Placental pericyte (primary cell): ENCODE measurements at places on chromosomes 6 and 20. TPM values are rescaled to one million over a fixed set of nuclear protein-coding genes. Genes with fewer than 3 reads are reported as not detected.

The GFRA4 gene
- not detected in 2 replicates for total RNA-seq

The ZNF831 gene
- not detected in 2 replicates for total RNA-seq

The PLG gene
- not detected in 2 replicates for total RNA-seq

The ADGB gene
- total RNA-seq: not detected in 2 replicates

The OPRM1 gene
- total RNA-seq: not detected in 2 replicates

The SLC26A8 gene
- not detected in 2 replicates for total RNA-seq

The EDN3 gene
- 0.14 TPM in 1 of 2 replicates, not detected in the other for total RNA-seq

The CCM2L gene
- not detected in 2 replicates for total RNA-seq

The MOCS1 gene
- 11.6 and 13.3 TPM in 2 replicates for total RNA-seq

The RRAGD gene
- 0.22 and 1.4 TPM in 2 replicates for total RNA-seq

The TREM1 gene
- 0.29 and 0.44 TPM in 2 replicates for total RNA-seq

The KHDRBS2 gene
- total RNA-seq: not detected in 2 replicates

The ZNF311 gene
- total RNA-seq: 0.43 and 0.44 TPM in 2 replicates

The BPIFB2 gene
- total RNA-seq: not detected in 2 replicates

The TNXB gene
- total RNA-seq: 3.0 and 81.8 TPM in 2 replicates

The CASP8AP2 gene
- total RNA-seq: 6.8 and 15.7 TPM in 2 replicates

The STX11 gene
- total RNA-seq: 1.0 and 2.6 TPM in 2 replicates

The HLA-DQB1 gene
- total RNA-seq: 0.43 TPM in 1 of 2 replicates, not detected in the other

The BTBD3 gene
- 19.7 and 54.7 TPM in 2 replicates for total RNA-seq

The CTCFL gene
- total RNA-seq: under 0.01 TPM in 1 of 2 replicates, not detected in the other

The ZNF337 gene
- total RNA-seq: 9.7 and 10.7 TPM in 2 replicates

The LIN28B gene
- 17.7 and 34.4 TPM in 2 replicates for total RNA-seq

The KIAA1755 gene
- total RNA-seq: 0.22 and 1.7 TPM in 2 replicates

The RPN2 gene
- 246 and 406 TPM in 2 replicates for total RNA-seq
